Endothelial cell (in vitro differentiated cells): ENCODE measurements at places on chromosomes 4 and X.

DNA sequence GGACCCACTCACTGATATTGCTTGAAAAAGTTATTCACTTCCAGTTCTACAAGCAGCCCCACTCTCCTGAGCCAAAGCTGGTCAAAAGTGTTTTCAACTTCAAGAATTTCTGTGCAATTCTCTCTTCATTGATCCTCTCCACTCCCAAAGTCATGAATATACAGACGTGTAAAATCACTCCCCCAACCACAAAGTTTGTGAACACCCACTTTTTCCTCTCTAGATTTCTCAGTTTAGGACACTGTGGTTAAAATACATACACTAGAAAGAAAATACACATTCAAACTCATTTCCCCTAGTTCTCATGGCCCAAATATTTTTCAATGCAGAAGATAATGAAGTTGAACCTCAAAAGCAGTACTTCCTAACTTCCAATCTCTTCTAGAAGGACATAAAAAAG is 116.3 kb downstream of the MSN start:
- peaks cover 2% of the 10 kb centered on the region for H3K4me1 ChIP-seq
- H3K4me3 ChIP-seq = no peak overlapping the region
- H3K27me3 ChIP-seq = no peaks in the 10 kb centered on the region
- H3K27ac ChIP-seq = no peak overlapping the region
- no peak for DNase-seq

DNA sequence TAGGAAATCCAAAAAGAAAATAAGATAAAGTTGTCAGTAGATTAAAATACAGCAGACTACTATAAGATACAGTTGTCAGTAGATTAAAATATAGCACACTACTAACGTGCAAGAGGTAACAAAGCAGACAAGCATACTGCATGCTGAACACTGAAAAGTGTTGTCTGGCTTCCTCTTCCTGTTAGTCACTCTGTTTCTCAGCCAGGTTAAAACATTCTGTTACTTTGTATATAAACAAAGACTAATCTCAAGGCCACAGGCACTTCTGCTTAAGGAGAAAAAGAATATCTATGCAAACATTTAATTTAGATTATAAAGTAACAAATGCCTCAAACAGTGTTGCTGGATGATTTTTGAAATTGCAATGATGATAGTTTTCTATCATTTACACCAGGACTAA is 41.0 kb upstream of the SCD5 start:
- no peak overlapping the region for H3K27ac ChIP-seq
- peaks cover 25% of the 10 kb centered on the region for H3K36me3 ChIP-seq
- H3K4me1 ChIP-seq = no peaks in the 10 kb centered on the region
- H3K27me3 ChIP-seq = no peaks in the 10 kb centered on the region

DNA sequence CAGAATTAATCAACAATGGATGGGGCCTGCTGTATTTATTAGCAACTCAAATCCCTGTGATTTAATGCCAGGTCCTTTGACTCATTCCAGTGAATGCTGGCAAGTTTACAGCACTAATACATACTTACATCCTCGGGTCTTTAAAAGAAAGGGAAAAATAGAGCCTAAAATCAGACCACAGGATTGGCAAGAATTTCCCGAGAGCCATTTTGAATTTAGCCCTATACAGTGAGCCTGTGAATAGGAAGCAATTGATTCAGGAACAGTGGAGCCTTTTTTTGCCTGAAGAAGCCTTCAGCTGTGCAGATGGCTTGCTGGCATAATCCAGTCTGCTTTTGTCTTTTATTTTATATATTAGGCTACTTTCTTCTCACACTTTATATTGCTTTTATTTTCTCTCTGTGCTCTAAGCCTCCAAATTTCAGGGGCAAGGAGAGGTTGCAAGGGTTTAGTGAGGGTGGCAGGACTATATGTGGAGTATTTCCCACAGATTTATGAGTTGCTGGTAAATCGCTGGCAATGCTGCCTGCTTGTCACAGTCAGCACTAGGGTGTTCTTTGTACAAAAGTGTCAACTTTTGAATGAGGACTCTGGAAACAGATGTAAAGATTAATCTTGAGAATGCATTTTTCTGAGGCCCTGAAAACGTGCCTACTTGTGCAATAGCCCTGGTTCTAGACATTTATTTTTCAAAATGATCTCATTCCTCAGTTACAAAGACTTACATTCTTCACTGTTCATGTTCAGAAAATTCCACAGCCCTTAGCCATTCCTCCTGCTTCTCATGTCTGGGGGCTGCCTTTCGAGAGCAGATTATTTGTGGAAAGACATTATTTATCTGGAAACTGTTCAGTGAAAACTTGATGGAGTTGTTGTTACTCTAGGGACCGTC is 303.5 kb downstream of the SPRY1 start:
- no peaks in the 10 kb centered on the region for H3K36me3 ChIP-seq
- no peak overlapping the region for H3K4me3 ChIP-seq
- no peak for DNase-seq

GRCh38 chrX:54509400-54509799 is 13.4 kb upstream of the FGD1 start:
- H3K4me3 ChIP-seq = no peak overlapping the region
- H3K4me1 ChIP-seq = peaks cover 5% of the 10 kb centered on the region
- peaks cover 3% of the 10 kb centered on the region for H3K27me3 ChIP-seq
- peak overlapping the region; percentile 77 for H3K27ac ChIP-seq
- no peak for DNase-seq

GRCh38 chr4:83149865-83150652 is 35.5 kb upstream of the PLAC8 start:
- peaks cover under 1% of the 10 kb centered on the region for H3K27me3 ChIP-seq
- no peak for DNase-seq
- H3K27ac ChIP-seq = no peak overlapping the region
- no peak overlapping the region for H3K4me3 ChIP-seq

- H3K36me3 ChIP-seq = no peaks in the 10 kb centered on the region
- no peaks in the 10 kb centered on the region for H3K27me3 ChIP-seq
- DNase-seq = no peak
- H3K4me1 ChIP-seq = peaks cover 4% of the 10 kb centered on the region
- no peak overlapping the region for H3K4me3 ChIP-seq
These were observed 27.8 kb downstream of the PIR start for GRCh38 chrX:15465347-15465746.

DNA sequence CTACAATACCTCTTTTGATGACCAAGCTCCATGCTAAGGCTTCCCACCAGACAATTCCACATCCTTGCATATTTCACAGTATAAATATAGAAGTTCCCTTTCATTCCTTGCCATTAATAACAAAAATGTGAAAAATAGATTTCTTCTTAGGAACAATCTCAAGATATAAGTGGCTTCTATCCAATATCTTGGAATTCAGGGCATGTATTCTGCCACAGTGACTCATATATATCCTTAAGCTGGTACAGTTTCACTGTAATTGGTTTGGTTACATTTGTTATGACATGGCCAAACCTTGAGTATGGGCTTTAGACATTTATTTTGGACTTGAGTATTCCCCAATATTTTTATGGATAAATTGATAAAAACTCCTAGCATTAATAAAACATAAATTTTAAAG is 181.7 kb upstream of the DDX53 start:
- H3K27me3 ChIP-seq = no peaks in the 10 kb centered on the region
- H3K27ac ChIP-seq = no peak overlapping the region
- DNase-seq = no peak
- no peak overlapping the region for H3K4me3 ChIP-seq
- H3K36me3 ChIP-seq = no peaks in the 10 kb centered on the region
- H3K4me1 ChIP-seq = no peaks in the 10 kb centered on the region

- no peak for DNase-seq
- no peak overlapping the region for H3K27ac ChIP-seq
- H3K4me1 ChIP-seq = no peaks in the 10 kb centered on the region
- no peak overlapping the region for H3K4me3 ChIP-seq
- no peaks in the 10 kb centered on the region for H3K36me3 ChIP-seq
- no peaks in the 10 kb centered on the region for H3K27me3 ChIP-seq
These were observed 4.7 kb downstream of the GABRA2 start for GRCh38 chr4:46385235-46385634.

DNA sequence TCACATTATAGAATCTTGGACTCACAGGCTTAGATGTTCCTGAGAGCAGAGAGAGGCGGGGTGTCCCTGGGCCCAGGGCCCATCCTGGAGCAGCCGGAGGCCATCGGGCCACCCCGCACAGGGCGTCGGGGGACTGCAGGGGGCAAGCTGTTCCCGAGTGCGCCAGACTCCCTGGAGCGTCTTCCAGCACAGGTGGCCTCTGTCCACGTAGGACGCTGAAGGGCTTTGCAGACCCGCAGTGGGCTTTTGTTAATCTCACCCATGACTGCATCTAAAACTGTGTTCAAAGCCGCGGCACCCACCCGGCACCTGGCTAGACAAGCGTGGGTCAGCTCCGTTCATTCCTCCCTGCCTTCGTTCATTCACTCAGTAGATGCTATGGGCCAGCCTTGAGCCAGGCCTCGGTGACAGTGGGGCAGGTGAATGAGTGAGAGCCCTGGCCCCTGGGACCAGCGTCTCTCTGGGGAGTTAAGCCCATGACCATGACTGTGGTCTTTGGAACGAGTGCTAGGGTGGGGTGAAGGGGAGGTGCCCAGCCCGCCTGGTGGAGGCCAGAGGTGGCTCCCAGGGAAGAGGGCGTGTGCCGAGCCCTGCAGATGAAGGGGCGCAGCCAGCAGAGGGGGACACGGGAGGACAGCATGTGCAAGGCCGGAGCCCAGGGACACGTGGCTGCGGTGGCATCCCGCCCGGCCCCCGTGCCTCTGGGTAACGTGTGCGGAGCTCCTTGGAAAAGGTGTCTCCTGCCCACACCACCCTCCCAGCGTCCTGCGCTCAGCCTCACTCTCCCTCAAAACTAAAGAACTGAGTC is 98.3 kb downstream of the HMX1 start:
- no peaks in the 10 kb centered on the region for H3K36me3 ChIP-seq
- no peaks in the 10 kb centered on the region for H3K4me1 ChIP-seq
- no peak for DNase-seq
